Activated T-cell treated with anti-CD3 and anti-CD28 coated beads, Interleukin-2, amount 50 U/mL, for 72 hours (primary cell): ENCODE measurements at places on chromosomes 2 and 18. TPM values are rescaled to one million over a fixed set of nuclear protein-coding genes. Genes with fewer than 3 reads are reported as not detected.

DNA sequence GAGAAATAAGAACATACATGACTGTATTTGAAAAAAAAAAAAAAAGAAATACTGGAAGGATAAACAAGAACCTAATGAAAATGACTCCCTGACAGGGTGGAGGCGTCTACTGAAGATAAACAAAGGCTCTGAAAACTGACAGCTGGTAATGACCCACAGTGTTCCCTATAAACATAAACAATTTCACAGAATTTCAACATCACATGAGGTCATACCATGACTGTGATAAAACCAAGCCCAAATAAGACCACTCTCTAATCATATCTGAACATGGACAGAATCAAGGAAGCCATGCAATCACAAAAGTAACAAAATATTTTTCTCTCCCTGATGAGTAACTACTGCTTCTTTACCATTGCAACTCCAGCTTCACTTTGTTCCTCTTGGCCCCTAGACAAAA, 159.3 kb downstream of the FAM124B start:
- DNase-seq, result no peak
- H3K36me3 ChIP-seq, result no peaks in the 10 kb centered on the region
- no peak overlapping the region for H3K4me3 ChIP-seq
- no peak overlapping the region for H3K27ac ChIP-seq
- H3K27me3 ChIP-seq, result peaks cover 18% of the 10 kb centered on the region

DNA sequence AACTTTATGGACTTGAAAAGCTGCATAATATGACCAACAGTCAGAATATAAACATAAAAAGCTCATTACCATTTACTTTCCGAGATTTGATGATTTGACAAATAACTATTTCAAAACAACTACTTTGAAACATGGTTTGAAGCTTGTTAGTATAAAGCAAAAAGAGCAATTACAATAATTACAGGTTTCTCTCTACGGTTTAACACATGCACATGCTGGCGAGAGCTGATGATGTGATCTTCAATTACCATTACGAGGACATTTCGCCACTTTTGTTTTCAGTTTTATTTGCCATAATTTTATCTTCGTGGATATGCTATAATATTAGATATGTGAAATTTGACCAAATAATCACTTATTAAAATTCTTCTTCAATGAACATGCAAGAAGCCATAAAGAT, 270.1 kb downstream of the TCF4 start:
- H3K36me3 ChIP-seq, result peaks cover 3% of the 10 kb centered on the region
- peaks cover 15% of the 10 kb centered on the region for H3K4me1 ChIP-seq
- no peak for DNase-seq
- peaks cover 30% of the 10 kb centered on the region for H3K27me3 ChIP-seq

GRCh38 chr2:62934517-62934916, 116.1 kb upstream of the OTX1 start:
- no peaks in the 10 kb centered on the region for H3K27me3 ChIP-seq
- H3K4me3 ChIP-seq, result no peak overlapping the region
- no peaks in the 10 kb centered on the region for H3K4me1 ChIP-seq
- no peak overlapping the region for H3K27ac ChIP-seq

DNA sequence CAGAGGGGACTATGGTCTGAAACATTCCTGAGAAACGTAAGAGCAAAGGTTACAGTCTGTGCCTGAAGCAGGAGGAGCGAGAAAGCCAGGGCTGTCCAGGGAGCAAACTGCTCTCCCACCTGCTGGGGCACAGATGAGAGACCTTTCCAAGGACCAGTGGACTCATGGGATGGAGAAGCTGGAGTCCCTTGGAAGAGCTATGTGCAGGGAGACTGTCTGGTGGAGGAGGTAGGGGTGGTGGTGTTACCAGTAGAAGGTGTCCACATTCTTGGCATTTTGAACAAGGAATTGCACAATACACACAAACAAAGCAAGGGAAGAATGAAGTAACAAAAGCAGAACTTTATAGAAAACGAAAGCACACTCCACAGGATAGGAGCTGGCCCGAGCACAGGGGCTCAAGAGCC, 97.9 kb upstream of the CYRIA start:
- no peak overlapping the region for H3K4me3 ChIP-seq
- no peaks in the 10 kb centered on the region for H3K36me3 ChIP-seq
- DNase-seq, result no peak
- no peaks in the 10 kb centered on the region for H3K4me1 ChIP-seq

- no peaks in the 10 kb centered on the region for H3K4me1 ChIP-seq
- H3K4me3 ChIP-seq, result no peak overlapping the region
- no peak overlapping the region for H3K27ac ChIP-seq
These were observed 289.0 kb upstream of the TFPI start for GRCh38 chr2:187842978-187843847.

GRCh38 chr2:218320704-218321336, 28.5 kb upstream of the TMBIM1 start:
- no peak for DNase-seq
- H3K4me1 ChIP-seq, result peaks cover 51% of the 10 kb centered on the region
- no peak overlapping the region for H3K27ac ChIP-seq
- no peak overlapping the region for H3K4me3 ChIP-seq

DNA sequence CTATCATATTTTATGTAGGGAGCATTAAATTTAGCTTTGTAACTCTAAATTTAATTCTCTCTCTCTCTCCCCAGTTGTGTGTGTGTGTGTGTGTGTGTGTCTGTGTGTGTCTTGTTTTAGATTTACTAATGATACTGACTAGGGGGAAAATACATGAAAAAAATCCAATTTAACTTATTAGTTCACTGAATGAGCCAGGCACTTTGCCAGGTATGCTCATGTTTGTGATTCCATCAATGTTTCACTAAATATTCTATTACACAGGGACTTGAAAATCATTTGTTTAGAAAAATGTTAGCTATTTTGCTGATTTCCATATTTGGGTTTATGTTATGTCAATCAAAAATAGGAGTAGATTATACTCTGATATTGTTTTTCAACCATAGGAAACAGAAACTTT, 203.7 kb upstream of the ZNF804A start:
- no peaks in the 10 kb centered on the region for H3K4me1 ChIP-seq
- H3K36me3 ChIP-seq, result no peaks in the 10 kb centered on the region
- no peak overlapping the region for H3K27ac ChIP-seq
- H3K4me3 ChIP-seq, result no peak overlapping the region

GRCh38 chr2:32064021-32064601, 755 bp downstream of the SPAST start:
- H3K27ac ChIP-seq, result peak overlapping the region; percentile 76
- H3K36me3 ChIP-seq, result peaks cover 3% of the 10 kb centered on the region
- peak; percentile 31 for DNase-seq

GRCh38 chr2:16526193-16526592, 139.4 kb downstream of the CYRIA start:
- no peaks in the 10 kb centered on the region for H3K36me3 ChIP-seq
- no peak for DNase-seq
- no peak overlapping the region for H3K4me3 ChIP-seq
- H3K27ac ChIP-seq, result no peak overlapping the region
- no peaks in the 10 kb centered on the region for H3K4me1 ChIP-seq
- peaks cover 7% of the 10 kb centered on the region for H3K27me3 ChIP-seq

GRCh38 chr2:237534380-237534779, 32.0 kb upstream of the PRLH start:
- no peaks in the 10 kb centered on the region for H3K36me3 ChIP-seq
- no peak for DNase-seq
- no peak overlapping the region for H3K27ac ChIP-seq
- H3K4me1 ChIP-seq, result no peaks in the 10 kb centered on the region

- no peak overlapping the region for H3K27ac ChIP-seq
- peaks cover 8% of the 10 kb centered on the region for H3K36me3 ChIP-seq
- DNase-seq, result no peak
- H3K4me1 ChIP-seq, result peaks cover 38% of the 10 kb centered on the region
- no peak overlapping the region for H3K4me3 ChIP-seq
These were observed 162.7 kb downstream of the EIPR1 start for GRCh38 chr2:3214806-3215404.

- H3K4me3 ChIP-seq, result peak overlapping the region; percentile 93
- H3K27me3 ChIP-seq, result peaks cover 67% of the 10 kb centered on the region
- DNase-seq, result peak; percentile 25
- H3K36me3 ChIP-seq, result no peaks in the 10 kb centered on the region
- no peak overlapping the region for H3K27ac ChIP-seq
These were observed 544 bp downstream of the EVA1A start for GRCh38 chr2:75560022-75560767.

- H3K27me3 ChIP-seq, result no peaks in the 10 kb centered on the region
- no peak for DNase-seq
- H3K4me3 ChIP-seq, result no peak overlapping the region
- peaks cover 17% of the 10 kb centered on the region for H3K4me1 ChIP-seq
- H3K27ac ChIP-seq, result no peak overlapping the region
- peaks cover 2% of the 10 kb centered on the region for H3K36me3 ChIP-seq
These were observed 16.4 kb upstream of the ARMC9 start for GRCh38 chr2:231181860-231182512.

DNA sequence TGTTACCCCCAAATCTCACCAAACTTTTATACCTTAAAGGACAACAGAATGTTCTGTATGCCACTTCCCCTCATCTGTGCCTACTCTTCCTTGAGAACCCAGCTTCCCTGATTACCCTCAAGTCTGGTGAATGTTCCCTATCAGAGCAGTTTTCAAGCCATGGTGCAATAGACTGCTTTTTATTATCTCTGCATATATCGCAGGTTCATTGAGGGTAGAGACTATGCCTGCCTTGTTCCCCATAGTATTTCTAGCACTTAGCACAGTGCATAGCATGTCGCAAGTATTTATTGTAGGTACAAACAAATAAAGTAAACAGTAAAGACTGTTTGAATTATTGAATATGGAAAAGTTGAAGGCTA, 146.6 kb downstream of the HAUS1 start:
- H3K27me3 ChIP-seq, result no peaks in the 10 kb centered on the region
- peak overlapping the region; percentile 82 for H3K4me3 ChIP-seq
- H3K27ac ChIP-seq, result peak overlapping the region; percentile 95
- peaks cover 24% of the 10 kb centered on the region for H3K36me3 ChIP-seq
- DNase-seq, result no peak
- peaks cover 66% of the 10 kb centered on the region for H3K4me1 ChIP-seq

DNA sequence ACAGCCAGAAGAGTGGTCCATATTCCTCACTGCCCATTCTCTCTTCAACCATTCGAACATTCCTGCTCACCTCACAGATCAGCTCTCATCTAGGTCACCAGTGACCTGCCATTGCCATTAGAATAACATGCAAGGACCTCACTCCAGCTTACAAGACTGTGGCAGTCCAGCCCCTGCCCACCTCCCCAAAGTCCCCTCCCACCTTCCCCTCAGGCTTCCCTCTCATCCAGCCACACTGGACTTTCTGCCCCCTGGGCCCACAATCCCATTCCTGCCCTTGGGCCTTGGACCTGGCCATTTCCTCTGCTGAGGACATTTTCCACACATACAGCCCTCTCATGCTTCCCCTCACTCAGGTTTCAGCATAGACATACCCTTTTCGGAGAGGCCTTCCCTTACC, 5.2 kb upstream of the TMEM177 start:
- no peak overlapping the region for H3K27ac ChIP-seq
- H3K4me3 ChIP-seq, result no peak overlapping the region

- H3K4me3 ChIP-seq, result no peak overlapping the region
- no peaks in the 10 kb centered on the region for H3K36me3 ChIP-seq
- no peaks in the 10 kb centered on the region for H3K27me3 ChIP-seq
- H3K4me1 ChIP-seq, result peaks cover 6% of the 10 kb centered on the region
- H3K27ac ChIP-seq, result no peak overlapping the region
- no peak for DNase-seq
These were observed 30.2 kb downstream of the INSIG2 start for GRCh38 chr2:118118479-118118878.

DNA sequence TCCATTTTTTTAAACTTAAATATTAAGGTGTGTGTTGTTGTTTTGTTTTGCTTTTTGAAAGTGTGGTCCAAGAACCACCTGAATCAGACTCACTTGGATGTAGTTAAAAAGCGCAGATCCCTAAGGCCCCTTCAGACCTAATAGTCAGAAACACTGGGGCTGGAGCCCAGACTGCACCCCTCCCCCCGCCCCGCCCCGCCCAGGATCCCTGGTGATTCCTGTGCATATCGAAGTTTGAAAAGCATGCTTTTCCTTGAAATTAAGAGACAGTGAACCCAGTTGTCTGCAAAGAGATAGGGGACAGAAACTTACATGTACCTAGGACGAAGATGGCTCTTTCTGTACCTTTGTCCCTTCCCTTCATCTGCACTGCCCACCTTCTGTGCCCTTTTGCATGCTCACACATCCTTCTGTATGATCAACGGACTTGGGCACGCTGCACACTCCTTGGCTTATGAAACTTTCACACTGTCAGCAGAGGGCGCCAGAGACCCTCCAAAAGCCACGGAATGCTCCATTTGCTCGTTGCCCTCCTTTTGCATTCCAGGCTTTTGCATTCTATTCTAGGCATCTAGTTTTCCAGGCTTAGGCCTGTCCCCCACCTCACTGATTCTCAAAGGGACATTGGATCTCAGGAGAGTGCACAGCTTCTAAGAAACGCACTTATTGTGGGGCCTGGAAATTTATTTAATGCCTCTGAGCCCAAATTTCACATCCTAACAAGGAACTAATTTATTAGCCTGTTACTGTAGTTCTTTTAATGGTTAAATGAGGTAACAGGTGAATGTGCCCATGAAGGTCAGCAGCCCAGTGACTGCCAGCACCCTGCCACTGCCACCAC, 32.8 kb upstream of the SLC14A1 start:
- peaks cover 7% of the 10 kb centered on the region for H3K36me3 ChIP-seq
- H3K4me1 ChIP-seq, result peaks cover 50% of the 10 kb centered on the region
- H3K27me3 ChIP-seq, result peaks cover 13% of the 10 kb centered on the region
- DNase-seq, result peak; percentile 74
- H3K4me3 ChIP-seq, result peak overlapping the region; percentile 13
- H3K27ac ChIP-seq, result no peak overlapping the region

GRCh38 chr2:119996148-119996547, 16.7 kb upstream of the EPB41L5 start:
- peaks cover 12% of the 10 kb centered on the region for H3K27me3 ChIP-seq
- no peak for DNase-seq
- H3K4me3 ChIP-seq, result no peak overlapping the region
- H3K4me1 ChIP-seq, result no peaks in the 10 kb centered on the region
- no peak overlapping the region for H3K27ac ChIP-seq
- H3K36me3 ChIP-seq, result no peaks in the 10 kb centered on the region

- peak overlapping the region; percentile 27 for H3K27ac ChIP-seq
- H3K4me1 ChIP-seq, result peaks cover 5% of the 10 kb centered on the region
- DNase-seq, result no peak
- no peak overlapping the region for H3K4me3 ChIP-seq
These were observed 20.6 kb downstream of the DUSP11 start for GRCh38 chr2:73759285-73759764.

DNA sequence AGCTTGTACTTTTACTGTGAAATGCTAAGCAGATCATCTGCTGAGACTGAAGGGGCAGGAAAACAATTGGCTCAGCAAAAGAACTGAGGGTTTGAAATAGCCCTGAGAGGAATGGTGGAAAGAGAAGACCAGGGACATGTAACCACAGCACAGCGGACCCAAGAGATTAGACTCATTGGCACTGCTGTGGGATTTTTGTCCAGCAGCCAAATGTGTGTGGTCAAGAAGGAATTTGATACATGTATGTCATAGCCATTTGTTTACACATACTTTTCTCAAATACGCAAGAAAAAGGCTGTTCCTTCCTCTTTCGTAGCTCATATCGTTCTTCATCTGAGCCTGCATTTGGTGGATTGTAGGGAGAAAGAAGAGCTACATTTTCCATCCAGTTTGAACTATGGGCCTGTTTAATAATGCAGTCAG, 73.8 kb downstream of the TRABD2A start:
- H3K4me1 ChIP-seq, result peaks cover 4% of the 10 kb centered on the region
- H3K27me3 ChIP-seq, result no peaks in the 10 kb centered on the region
- no peak overlapping the region for H3K4me3 ChIP-seq
- no peaks in the 10 kb centered on the region for H3K36me3 ChIP-seq
- H3K27ac ChIP-seq, result no peak overlapping the region

FOXD4L1 gene
- 0.12 TPM for total RNA-seq

POTEE gene
- 0.32 TPM for total RNA-seq

DSG1 gene
- not detected for total RNA-seq

CCDC68 gene
- not detected for total RNA-seq

SLC4A1AP gene
- total RNA-seq, result 32.3 TPM

GLI2 gene
- not detected for total RNA-seq

CCDC178 gene
- total RNA-seq, result not detected

EFHD1 gene
- 1.0 TPM for total RNA-seq

SOX11 gene
- total RNA-seq, result not detected

CFAP65 gene
- total RNA-seq, result not detected

GPR39 gene
- total RNA-seq, result not detected
